Kasumi-1 (cell line): ENCODE measurements at places on chromosomes 11 and 22.

GRCh38 chr11:100640646-100641045 is 46.4 kb upstream of the ARHGAP42 start:
- no peak for DNase-seq

DNA sequence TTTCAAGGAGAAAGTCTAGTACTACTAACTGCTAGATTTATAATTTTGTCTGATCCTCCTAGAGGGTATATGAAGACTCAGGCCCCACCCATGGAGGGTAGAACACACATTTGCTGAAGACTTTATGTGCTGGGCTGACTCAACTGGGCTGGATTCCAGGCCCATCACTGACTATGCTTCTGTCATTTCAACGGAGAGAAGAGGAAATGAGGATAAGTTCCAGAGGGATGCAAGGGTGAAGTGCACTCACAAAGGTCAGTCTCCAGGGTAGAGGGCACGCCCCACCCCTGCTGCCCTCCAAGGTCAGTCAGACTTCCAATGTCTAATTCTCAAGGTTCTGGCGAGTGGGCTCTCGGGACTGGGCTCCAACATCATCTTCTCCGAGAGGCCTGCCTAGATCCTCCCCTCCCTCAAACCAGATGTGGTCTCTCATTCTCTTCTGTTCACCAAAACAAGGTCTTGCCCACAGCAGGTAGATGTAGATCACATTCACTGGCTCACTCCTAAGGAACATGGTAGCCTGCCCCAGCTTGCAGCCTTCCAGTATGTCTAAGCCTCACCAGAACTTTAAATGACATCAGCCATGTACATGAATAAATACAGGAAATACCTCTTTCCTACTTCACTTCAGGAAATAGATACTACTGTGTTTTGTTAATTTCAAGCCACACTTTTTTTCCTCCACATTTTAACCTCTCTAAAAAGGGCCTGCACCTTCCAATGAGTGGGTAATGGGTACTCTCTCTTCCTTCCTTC is 7.3 kb upstream of the C11orf86 start:
- no peak for DNase-seq

GRCh38 chr11:126212089-126212660 is 593 bp downstream of the FAM118B start:
- peak; percentile 44 for DNase-seq

DNA sequence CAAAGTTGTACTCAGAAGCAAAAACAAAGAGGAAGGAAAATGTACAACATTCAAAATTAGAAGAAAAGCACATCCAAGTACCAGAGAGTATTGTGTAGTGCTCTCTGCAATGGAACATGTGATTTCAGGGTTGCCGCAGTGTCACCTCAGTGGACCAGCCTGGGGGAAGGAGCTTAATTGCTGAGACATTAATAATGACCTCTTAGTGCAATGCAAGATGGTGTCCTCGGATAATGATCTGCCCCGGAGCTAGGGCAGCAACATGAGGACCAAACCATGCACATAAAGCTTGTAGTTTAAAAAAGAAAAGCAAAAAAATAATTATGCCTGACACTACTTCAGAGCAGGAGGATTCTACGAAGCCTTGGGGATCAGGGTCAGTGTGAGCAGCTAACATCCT is 11.3 kb upstream of the JHY start:
- DNase-seq: no peak

- no peak for DNase-seq
These were observed 111.3 kb downstream of the GGTLC2 start for GRCh38 chr22:22755778-22756100.

- no peak for DNase-seq
These were observed 105.7 kb upstream of the LUZP2 start for GRCh38 chr11:24391167-24391566.

DNA sequence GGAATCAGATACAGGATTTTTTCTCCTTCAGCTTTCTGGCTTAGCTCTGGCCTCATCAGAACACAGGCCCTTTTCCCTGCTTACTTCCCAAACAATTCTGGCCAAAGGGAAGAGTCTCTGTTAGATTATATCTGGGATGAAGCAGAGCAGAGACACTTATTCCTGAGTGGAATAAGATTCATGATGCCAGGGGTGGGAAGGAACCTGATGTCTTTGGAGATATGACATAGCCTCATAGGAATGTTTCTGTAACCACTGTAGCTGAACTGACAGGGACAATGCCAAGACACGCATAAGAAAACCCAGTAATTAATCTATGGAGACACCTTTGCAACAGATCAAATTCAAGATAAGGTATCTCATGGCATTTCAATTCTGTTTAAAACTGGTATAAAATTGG is 177.1 kb upstream of the RAG2 start:
- DNase-seq: no peak

GRCh38 chr22:46172522-46173110 is 22.3 kb downstream of the PPARA start:
- no peak for DNase-seq

DNA sequence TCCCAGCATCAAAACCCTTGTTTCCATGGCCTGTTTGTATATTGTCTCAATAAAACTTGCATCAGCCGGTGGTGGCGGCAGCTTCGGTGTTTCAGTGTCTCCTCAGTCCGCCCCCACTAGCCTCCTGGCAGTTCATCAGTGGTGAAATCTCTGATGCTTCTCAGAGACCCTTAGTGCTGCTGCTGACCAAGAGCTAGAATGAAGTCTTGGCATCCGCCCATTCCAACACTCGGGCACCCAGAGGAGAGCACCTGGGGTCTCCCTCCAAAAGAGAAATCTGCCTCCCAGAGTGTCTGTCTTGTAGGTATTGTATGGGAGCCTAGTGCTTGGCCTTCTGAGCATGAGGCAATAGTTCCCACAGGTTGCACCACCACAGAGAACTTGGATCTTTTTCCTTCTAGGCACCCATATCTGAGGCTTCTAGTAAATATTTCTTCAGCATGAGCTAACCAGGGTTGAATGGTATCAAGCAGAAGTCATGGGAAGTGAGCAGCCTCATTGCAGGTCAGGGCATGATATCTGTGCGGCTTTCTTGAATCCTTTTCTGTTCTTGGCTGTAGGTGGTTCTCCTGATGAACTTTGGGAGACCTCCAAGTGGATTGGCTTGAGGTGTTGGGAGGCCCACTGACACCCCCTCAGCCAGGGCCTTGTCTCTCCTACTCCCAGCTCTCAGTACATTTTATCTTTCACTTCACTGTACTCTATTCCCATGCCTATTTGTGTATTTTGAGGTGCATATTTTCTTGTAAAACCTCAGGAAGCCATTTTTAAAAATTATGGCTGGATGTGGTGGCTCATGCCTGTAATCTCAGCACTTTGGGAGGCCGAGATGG is 13.2 kb upstream of the AIFM3 start:
- DNase-seq: no peak

- no peak for DNase-seq
These were observed 107.9 kb upstream of the BMAL1 start for GRCh38 chr11:13169709-13170108.

DNA sequence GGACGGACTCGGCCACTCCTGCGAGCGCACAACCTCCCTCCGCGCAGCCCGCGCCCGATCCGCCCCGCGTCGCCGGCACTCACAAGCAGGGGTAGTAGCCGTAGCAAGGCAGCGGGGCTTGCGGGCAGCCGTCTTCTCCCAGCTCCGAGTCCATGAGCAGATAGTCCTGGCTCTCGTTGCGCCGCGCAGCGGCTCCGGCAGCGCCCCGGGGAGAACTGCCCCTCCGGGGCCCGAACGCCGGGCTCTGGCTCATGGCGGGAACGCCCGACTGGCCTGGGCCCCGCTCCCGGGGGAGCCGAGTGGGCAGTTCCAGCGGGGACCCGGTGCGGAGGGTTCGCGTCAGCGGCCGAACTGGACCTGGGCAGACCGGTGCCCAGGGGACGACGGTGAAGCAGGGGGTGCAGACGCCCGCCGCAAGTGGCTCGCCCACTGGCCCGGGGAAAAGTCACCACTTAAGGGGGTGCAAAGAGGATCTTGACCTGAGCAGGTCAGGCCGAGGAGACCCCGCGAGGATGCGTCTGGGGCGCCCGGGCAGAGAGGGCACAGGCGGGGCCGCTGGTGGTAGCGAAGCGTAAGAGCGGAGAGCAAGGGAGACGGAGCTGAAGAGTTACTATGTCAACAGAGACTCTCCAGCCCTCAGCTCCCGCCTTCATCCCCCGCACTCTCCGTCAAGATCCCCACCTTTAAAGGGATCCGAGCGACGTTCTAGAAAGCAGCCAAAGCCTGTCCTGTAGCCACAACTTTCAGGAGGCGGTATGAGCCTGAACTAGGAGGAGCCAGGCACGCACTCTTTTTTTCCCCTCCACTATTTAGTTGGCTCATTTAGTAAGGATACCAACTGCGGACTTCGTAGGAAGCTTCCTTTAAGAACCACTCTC is at the start of gene TRPC6:
Gene TRPC6 (minus strand): TSS at position 757 of the 878 bp plus-strand sequence. CDS start 504 bp downstream, at position 253.
- DNase-seq: no peak

GRCh38 chr11:23497040-23497439 is 636.8 kb upstream of the CCDC179 start:
- peak; percentile 82 for DNase-seq

DNA sequence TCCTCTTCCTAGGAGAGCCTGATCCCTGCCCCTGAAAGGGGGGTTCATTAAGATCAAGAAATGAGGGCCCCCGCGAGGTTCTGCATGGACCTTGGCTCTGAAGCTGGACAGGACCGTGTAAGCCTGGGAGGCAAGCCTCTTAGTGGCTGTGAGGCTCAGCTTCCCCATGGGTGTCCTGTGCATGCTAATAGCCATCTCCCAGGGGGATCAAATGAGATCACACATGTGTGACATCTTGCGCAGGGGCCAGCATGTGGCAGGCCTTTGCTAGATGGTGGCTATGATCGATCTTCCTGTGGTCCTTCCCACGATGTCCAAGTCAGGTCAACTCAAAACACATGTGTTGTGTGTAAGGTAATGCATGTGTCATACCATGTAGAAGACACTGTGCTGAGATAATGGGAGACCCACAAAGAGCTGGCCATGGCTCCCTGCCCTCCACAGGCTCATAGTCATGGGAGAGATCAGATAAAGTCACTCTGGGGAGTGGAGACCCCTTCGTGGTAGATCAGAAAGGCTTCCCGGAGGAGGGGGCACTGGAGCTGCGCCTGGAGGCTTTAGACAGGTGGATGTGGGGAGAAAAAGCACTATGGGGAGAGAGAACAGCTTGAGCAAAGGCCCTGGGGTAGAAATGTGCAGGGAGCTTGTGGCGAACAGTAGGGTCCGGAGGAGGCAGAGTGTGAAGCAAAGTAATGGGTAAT is 3.7 kb downstream of the RAC2 start:
- no peak for DNase-seq

DNA sequence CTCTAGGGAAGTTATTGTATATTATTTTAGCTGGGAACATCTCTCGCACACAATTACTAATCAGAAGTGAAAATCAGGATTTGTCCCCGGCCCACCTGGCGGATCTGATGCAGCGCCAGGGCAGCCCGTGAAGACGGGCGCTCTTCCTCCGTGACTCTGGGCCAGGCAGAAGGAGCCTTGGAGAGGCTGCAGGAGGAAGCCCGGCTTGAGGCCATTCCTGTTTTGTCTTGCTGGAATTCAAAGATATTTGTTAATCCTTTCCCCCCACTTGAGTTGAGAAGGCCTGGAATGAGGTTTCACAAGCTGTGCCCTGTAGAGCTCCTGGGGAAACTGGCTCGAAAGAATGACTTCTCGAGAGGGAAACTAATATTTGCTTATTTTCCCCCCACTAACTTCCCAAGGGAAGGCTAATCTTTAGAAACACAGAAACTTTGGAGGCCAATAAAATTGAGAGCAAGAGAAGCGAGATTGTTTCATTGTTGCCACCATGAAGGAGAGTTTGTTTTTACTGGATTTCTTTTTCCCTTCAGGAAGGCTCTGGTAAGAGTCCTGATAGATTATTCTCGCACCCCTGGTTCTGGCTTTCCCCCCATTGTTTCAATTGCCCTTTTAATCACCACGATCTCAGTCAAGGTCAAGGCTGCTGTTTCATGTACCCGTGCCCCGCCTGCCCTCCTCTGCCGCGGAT is 92.8 kb upstream of the SEPTIN5 start:
- no peak for DNase-seq

GRCh38 chr11:57353446-57353845 is 15.3 kb downstream of the P2RX3 start:
- DNase-seq: no peak

DNA sequence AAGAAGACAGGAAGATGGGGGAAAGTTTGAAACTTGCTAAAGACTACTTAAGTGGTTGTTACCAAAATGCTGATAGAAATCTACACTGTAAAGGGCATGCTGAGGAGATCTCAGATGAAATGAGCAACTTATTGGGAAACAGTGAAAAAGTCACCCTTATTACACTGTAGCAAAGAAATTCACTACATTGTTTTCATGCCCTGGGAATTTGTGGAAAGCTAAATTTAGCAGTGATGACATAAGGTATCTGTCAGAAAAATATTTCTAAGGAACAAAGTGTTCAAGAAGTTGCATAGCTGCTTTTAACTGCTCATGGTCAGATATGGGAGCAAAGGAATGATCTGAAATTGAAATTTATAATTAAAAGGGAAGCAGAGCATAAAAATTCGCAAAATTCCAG is 702.4 kb upstream of the LRRC4C start:
- DNase-seq: no peak

- no peak for DNase-seq
These were observed 24.3 kb upstream of the MRGPRX2 start for GRCh38 chr11:19084661-19085315.

GRCh38 chr11:46666516-46666915 is 33.9 kb downstream of the ARHGAP1 start:
- no peak for DNase-seq
